Fibroblast of lung (primary cell): ENCODE measurements at places on chromosomes 3 and 15. TPM values are rescaled to one million over a fixed set of nuclear protein-coding genes. Genes with fewer than 3 reads are reported as not detected.
A peak's percentile ranks its signal among the peaks of the same experiment; 100 is the strongest.

GRCh38 chr3:99576904-99577559 is 61.4 kb upstream of the COL8A1 start:
- peak; percentile 43 for DNase-seq

The LSMEM2 gene
- not detected in 2 replicates for total RNA-seq

DNA sequence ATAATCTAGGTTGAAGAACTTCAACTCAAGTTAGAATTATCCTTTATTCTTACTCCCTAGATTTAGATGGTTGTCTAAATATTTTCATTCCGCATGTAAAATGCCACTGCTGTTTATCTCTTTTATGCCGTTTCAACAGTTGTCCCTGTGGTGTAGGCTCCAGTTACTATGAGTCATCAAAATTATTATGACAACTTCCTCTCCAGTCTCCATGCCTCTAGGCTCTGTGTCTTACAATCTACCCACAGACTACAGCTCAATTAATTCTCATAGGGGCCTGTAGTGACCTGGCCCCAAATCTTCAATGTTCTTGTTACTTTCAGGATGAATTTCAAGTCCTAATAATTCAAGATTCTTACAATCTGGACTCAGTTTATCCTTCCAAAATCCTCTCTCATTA is 105.8 kb upstream of the UNC13C start:
- no peak for DNase-seq

GRCh38 chr3:142981108-142981507 is 17.6 kb upstream of the PAQR9 start:
- DNase-seq = no peak

DNA sequence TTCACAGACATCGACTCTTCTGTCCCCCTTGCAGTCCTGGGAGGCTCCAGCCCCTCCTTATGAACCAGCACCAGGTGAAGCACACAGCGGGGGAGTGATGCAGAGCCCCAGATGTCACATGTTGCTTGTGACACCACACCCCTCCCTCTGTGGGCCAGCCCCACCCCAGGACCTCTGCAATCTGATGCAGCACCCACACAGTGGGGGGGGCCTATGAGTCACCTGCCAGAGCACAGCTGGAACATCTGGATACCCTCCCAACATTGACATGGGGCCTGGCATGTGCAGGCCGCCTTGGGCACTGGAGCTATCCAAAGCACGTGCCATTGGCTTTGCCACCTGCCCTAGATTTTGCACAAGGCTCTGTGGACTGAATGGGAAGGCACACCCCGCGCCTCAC is 70.5 kb downstream of the FEM1B start:
- no peak for DNase-seq

- peak; percentile 44 for DNase-seq
These were observed 30.5 kb upstream of the TIPARP start for GRCh38 chr3:156643729-156644389.
